NCI-H1417 treated with DMSO at 0.1 percent for 48 hours (cell line): ENCODE measurements at places on chromosomes 2 and 18.

DNA sequence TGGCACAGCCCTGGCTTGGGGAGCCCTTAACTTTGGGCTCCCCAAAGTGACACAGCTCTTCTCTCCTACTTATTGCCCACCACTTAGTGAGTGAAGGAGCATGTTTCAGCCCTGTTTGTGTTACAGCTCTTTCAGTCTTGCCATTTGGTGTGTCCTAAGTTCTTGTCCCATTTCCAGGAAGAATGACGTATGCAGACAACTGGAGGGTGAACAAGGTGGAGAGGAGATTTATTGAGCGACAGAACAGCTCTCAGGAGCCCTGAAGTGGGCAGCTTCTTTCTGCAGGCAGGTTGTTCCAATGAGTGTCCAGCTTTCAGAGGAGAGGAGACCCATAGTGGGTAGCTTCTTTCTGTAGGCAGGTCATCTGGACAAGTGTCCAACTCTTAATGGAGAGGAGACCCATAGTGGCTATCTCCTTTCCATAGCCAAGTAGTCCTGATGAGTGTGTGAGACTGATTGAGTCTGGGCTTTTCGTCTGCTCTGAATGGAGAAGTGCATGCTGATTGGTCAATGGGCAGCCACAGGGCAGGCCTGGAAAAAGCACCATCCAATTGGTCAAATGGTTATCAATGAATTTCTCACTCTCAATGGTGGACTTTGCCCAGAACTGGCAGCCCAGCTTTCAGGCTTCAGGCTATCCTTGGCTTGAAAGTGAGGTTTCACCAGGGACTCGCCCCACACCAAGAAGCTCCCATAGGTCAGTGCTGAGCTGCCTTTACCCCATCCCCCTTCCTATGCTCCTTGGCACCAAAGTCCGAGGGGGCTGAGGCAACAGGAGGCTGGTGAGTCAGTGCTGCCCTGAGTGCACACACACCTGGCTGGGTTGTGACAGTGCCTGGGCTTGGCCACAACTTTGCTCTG lies 688.2 kb downstream of the NYAP2 start:
- no peak for DNase-seq

GRCh38 chr2:137155356-137156104 lies 390.2 kb downstream of the THSD7B start:
- no peak for DNase-seq

- DNase-seq: no peak
Measured at GRCh38 chr18:48228841-48229240, 180.3 kb downstream of the ZBTB7C start.

GRCh38 chr2:238927746-238928519 lies 80.0 kb downstream of the TWIST2 start:
- no peak for DNase-seq

GRCh38 chr2:219684721-219685689 lies 57.6 kb downstream of the SLC4A3 start:
- peak; percentile 10 for DNase-seq

DNA sequence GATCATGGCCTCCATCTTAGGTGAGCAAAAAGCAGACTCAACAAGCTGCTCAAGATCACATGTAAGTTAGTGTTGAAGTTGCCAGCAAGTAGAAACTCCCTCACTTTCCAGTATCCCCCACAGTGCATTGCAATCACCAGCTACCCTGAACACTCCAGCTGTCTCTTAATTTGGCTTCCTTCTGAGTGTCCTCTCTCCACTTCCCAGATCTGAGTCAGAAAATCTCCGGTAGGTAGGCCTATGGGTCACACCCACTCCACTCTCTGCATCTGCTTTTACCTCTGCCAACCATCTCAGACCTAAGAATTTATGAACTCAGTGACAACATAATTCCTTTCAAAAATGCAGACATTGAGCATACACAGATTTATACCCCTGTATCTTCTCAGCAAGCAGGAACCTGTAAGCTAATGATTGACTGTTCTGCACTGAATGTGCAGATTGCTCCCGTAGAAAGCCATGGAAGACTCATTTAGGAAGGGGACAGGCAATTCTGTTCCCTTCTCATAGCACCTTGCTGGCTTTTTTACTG lies 656.9 kb downstream of the EPHA4 start:
- DNase-seq: no peak

DNA sequence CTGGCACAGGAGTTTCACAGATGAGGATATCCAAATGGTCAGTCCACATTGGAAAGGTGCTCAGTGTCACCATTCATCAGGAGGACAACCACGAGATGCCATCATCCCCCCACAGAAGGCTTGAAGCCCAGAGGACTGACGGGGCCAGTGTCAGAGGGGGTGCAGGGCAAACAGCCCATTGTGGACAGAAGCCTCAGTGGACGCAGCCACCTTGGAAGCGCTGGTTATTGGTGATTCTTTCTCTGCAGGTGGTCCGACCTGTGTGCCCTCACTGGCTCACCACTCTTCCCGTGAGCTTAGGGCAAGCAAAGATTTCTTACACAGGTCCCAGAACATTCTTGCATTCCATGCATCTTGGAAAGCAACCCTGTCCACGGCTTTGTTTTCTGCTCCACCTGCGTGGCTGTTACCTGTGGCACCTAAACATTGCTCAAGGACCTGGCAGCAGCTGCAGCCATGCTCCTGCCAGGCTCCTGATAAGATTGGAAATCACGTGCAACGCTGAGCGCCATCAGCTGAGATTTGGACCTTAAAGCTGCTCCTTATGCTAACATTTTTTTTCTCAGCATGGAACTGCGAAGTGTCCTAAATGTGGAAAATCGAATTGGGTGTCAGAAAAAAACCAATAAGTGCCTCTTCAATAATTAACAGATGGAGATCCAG lies 110.9 kb upstream of the CTDP1 start:
- DNase-seq: no peak

DNA sequence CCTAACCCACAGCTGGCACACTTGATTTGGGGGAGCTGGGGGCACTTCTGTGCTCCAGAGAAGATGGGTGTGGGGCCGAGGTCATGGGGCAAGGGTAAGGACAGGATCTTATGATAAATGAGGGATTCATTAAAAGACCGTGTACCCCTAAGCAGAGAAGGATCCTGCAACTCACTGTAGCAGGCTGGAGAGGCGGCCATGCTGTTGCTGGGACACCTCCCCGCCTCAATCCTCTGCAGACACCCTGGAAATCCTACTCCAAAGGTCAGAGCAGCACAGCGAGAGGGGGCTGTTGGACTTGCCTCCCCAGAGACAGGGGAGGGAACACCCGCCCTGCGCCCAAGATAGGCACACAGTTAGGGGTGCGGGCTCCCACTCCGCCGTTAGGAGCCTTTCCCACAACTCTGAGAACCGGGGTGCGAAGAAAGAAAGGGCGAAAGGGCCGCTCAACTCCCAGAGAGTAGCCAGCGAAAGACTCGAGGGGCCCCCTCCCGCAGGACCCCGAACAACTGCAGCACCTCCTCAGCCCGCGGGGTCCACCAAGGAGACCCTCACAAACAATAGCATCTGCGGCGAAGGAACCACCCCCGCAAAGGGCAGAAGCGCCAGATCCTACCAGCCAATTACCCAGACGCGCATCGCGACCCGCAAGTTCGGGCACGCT lies 1.4 kb downstream of the PARD6G start:
- peak; percentile 12 for DNase-seq

DNA sequence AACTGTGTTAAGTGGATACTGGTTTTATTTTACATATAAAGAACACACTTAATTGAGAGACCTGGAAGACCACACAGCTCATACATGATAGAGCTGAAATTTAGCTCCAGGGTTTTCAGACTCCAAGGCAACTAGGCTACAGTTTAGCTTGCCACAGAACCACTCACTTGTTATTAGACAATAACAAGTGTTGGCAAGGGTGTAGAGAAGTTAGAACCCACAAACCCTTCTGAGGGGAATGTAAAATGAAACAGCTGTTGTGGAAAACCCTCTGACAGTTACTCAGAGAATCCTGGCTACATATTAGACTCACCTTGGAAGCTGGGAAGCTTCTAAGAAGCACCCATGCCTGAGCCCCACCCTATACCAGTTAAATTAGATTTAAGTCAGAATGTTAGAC lies 75.3 kb downstream of the MAP3K20 start:
- DNase-seq: no peak

DNA sequence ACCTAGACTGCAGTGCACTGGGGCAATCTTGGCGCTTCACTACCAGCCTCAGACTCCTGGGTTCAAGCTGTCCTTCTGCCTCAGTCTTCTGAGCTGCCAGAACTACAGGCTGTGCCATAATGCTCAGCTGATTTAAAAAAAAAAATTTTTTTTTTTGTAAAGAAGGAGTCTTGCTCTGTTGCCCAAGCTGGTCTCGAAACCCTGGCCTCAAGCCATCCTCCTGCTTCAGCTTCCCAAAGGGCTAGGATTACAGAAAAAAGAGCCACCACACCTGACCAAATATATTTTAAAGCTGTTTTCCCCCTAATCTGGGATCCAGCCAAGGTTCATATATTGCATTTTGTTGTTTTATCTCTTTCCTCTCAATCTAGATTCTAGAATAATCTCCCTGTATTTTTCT lies 82.2 kb downstream of the RAB31 start:
- DNase-seq: no peak

- no peak for DNase-seq
Measured at GRCh38 chr2:171084128-171084527, 76.6 kb downstream of the TLK1 start.

GRCh38 chr2:128753800-128754199 lies 435.1 kb upstream of the HS6ST1 start:
- DNase-seq: no peak

- DNase-seq: no peak
Measured at GRCh38 chr18:22346953-22347605, 70.6 kb downstream of the CTAGE1 start.

DNA sequence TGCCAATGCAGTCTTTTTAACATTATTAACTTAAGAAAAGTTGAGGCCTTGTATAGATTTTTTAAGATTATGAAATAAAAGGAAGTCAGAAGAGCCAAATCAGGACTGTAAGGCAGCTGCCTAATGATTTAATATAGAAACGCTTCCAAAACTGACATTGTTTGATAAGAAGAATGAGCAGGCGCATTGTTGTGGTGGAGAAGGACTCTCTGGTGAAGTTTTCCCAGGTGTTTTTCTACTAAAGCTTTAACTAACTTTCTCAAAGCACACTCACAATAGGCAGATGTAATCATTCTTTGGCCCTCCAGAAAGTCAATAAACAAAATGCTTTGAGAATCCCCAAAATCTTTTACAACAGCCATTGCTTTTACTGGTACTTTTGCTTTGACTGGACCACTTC lies 288.6 kb upstream of the FIGN start:
- DNase-seq: no peak

GRCh38 chr2:43773876-43774613 lies at the start of gene DYNC2LI1:
TSS of gene DYNC2LI1 (plus strand) at chr2:43774039. CDS start at chr2:43774139, 100 bp downstream.
- DNase-seq: peak; percentile 76

DNA sequence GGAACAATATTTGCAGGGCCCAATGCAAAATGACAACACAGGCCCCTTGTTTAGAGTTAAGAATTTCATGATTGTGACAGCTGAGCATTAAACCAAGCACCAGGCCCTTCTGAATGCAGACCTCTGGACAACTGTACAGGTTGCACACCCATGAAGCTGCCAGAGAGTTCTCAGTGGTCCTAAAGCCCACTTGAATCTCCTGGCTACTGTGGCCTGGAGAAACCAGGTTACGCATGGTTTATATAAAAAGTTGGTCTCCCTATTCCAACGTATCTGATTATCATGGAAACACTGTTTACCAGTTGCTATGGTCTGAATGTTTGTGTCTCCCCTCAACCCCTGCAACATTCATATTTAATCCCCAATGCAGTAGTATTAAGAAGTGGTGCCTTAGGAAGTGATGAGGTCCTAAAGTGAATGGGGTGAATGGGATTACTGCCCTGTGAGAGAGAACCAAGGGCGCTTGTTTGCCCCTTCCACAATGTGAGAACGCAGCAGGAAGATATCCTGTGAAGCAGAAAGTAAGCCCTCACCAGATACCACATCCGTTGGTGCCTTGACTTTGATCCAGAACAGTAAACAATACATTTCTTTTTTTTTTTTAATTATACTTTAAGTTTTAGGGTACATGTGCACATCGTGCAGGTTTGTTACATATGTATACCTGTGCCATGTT lies 48.0 kb upstream of the ANXA4 start:
- no peak for DNase-seq

DNA sequence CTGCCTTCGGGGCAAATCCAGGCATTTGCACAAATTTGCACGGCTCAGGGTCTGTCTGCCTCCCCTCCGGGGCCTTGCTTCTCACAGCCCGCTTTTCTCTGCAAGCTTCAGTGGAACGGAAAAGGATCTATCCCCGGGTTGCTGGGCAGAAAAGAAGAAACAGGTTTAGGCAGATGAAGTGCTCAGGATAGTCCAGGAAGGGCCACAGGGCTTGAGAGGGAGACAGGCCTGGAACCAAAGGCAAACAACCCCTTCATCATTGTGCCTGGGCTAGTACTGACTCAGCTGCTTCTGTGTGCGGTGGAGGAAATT lies 347.8 kb upstream of the TNP1 start:
- DNase-seq: no peak

- DNase-seq: no peak
Measured at GRCh38 chr2:141557329-141558095, 573.3 kb downstream of the LRP1B start.

DNA sequence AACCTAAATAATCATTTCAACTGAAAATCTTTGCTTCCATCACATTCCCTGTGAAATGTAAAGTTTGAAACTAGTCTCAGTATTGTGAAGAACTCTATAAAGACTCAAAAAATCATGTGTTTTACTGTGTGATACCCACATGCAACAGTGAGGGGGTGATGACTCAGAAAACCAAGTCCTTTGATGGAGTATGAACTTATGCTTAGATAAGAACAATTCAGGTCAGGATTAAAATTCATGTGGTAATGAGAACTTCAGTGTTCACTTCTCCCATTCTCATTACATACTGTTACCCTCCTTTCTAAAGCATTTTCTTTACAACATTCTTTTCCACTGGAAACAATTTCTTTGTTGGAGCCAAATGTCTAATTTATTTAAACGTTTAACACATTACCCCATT lies 360.2 kb downstream of the FSIP2 start:
- no peak for DNase-seq

GRCh38 chr18:49764032-49764431 lies 49.3 kb downstream of the ACAA2 start:
- DNase-seq: no peak

DNA sequence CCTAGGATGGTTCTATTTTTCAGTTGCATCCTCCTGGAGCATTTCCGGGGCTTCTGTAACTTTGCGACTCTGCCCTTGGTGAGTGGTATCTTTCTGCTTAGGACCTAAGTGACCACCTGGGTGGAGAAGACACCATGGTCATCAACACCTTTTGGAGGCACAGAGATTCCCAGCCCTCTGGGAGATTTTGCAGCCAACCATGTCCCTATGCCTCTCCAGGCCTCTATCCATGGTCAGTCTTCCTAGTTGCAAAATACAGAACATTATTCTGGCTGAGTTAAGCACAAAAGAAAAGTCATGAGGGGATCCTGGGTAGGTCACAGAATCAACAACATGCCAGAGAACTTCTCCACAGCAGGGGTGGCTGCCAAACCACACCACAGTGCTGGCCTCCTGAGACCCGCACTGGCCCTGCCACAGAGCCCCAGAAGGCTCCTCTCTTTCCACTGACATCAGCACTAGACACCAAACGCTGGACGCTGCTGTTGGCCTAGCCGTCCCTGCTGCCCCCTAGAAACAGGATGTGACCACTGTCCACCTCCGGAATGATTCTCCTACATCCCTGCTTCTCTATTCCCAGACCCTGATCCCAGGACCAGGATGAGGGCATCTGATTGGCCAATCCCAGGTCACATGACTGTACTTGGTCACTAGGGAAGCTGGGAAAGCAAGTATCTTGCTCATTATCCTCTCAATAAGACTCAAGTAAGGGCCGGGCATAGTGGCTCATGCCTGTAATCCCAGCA lies 47.7 kb downstream of the SMAD7 start:
- DNase-seq: no peak

- no peak for DNase-seq
Measured at GRCh38 chr2:141856215-141856919, 274.4 kb downstream of the LRP1B start.
